ENCODE measurements at places on chromosomes 12 and 14.

DNA sequence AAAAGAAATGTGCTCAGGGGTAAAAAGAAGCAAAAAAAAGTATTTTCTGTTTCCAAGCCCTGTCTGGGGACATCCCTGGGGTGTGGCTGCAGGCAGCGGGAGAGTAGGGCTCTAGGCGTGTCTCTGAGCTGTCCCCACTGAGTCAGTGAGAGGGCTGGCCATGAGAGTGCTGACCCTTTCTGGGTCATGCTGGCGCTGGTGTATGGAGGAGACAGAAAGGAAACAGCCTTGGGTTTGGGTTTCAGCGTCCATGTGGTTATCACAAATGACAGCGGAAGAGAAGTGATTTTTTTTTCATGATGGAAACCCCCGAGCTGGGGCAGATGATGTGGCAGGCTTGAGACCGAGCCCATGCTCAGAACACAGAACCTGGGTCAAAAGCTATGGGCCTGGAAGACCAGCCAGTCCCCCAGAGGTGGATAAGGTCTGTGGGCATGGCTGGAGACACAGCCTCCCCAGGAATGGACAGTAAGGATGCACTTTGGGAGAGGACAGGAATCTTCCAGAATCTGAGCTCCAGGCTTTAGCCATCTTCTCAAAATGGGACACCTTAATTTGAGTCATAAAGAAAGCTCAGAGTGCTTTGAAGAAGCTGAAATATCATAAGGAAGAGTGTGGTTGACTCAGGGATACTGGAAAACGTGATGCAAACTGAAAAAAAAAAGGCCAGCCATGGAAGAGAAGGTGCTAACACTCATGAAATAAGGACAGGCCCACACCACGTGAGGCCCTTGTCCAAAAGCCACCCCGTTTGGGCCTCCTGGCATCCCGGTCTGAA, 36.2 kb downstream of the SYNE3 start:
- DNase-seq = no peak

- no peak for DNase-seq
These were observed 87.3 kb upstream of the HECTD1 start for GRCh38 chr14:31294746-31295405.

DNA sequence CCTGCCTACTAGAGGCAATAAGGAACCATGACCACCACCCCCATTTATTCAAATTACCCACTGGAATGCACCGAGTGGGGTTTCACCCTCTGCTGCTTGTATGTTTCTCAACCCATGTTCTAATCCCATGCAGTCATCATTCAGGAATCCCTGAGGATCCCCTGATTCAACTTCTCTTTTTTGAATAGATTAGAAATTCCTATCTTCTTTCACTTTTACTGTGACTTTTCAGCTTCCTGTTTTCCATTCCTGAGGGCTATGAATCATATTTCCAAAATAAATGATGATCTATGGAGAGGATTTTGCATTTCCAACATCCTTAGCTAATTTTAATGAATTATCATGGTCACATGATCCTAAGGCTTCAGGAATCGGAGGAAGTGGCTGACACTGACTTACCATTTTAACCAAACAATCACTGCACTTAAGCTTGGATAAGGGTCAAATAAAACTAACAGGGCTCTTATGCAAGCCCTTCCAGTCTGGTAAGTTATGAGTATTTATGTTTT, 19.4 kb upstream of the P2RX4 start:
- no peak for DNase-seq

DNA sequence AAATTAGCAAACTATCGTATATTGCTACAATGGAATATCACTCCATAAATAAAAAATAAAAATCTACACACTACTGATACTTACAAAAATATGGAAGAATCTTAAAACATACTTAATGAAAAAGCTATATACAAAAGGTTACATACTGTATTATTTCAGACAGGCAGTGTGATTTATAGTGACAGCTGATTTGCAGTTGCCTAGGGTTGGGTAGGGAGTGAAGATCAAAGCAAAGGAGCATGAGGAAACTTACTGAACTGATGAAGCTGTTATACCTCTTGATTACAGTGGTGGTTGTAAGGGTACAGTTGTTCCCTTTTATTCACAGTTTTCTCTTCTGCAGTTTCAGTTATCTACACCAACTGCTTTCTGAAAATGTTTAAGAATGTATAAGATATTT, 62.6 kb downstream of the FSCB start:
- DNase-seq = no peak

DNA sequence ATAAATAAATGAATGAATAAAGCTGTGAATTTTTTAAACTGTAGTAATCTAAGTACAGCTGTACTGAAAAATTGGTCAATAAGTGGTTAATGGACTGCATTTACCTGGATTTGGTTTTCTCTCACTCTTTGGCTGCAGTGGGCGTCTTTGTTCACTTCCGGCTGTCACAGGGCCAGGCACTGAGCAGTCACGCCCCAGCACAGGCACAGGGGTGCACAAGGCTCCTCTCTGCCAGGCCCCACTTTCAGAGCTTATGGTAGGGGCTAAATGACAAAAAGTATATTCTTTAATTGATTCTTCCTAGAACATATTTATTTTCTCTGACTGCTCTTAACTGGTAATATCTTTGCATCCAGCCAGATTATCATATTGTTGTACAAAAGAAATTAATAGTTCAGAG, 70.6 kb upstream of the DYNC1H1 start:
- no peak for DNase-seq

DNA sequence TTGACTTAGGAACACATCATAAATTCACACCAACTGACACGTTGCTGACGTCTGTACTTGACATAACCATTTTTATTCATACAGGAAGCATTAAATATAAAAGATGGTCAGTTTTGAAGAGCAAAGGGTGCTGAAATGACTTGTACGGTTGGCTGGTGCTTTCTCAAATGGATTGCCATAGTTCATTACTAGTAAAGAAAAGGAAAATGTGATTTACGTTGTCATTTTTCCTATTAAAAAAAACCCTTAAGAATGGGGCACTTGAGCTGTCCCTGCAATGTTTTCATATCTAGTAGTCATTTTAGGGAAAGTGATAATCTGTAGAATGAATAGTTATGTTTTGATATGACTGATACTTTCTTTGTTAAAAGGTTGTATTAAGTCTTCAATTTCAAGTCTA, 22.5 kb upstream of the MANSC4 start:
- DNase-seq = no peak

DNA sequence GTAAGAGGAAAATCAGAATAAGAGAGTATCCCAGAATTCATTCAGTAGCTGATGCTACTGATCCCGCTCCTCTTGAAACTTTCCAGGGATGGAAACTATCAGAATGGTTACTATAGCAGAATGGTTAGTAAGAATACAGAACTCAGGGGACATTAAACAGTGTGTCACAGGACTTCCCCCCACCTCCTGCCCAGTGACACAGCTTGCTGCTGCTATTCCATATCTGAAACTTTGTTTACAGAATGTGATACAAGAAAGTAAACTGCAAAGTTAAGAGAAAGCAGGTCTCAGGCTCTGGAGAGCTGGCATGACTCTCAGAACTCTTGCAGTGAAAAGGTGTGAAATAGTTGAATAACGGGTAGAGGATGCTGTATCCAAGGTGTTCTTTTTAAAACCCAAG, 3.4 kb downstream of the SPX start:
- DNase-seq = no peak

DNA sequence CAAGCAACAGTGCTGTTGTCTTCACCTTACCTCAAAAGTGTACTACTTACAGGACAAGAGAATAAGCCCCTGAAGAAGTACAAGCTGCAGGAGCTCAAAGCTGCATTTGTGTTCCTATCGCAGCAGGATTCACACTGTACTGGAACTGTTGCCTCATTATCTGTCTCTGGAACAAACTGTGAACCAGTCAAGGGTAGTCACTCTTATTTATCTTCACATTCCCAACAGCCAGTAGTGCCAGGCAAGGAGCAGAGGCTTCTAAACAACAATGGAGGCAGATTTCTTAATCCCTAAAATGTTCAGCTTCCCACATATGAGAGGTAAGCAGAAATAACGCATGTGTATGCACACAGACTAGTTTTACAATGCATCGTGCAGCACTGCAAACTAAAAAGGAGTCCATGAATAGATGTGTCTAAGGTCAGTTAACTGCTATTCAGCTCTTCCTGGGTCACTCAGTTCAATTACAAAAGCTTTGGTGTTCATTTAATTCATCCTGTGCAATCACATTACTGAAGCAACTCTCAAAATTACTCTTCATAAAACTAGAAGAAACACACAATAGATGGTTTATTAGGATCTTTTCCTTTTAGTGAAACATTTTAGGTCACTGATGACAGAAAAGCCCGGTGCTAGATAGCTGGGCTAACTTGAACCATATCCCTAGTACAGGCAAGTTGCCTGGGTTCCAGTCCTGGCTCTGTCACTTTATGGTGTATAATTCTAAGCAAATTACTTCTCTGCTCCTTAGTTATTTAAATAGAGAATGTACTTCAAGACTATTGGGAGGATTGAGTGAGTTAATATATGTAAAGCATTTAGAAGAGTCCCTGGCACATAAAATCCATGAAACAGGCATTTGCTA, 2.7 kb downstream of the APPL2 start:
- DNase-seq = no peak

DNA sequence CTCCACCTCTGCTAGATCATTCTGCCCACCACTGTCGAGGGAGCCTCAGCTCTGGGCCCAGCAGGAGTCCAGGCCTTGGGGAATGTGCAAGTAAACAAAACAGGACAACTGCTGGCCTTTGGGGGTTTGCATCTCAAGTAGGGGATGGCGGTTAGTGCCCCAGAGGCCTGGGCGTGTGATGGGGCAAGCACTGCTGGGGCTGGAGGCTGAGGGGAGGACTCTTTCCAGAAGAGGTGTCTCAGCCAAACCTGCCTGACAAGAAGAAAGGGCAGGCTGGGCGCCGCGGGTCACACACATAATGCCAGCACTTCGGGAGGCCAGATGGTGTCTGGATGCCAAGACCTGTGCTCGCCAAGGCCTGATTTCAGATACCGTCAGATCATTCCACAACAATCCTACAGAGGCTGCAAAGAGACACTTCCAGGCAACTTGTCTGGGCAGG, 8.6 kb upstream of the ALDH2 start:
- DNase-seq = no peak

GRCh38 chr12:95763809-95764253, 26.7 kb downstream of the NTN4 start:
- no peak for DNase-seq

GRCh38 chr14:62431496-62431895, 613.8 kb downstream of the KCNH5 start:
- no peak for DNase-seq

DNA sequence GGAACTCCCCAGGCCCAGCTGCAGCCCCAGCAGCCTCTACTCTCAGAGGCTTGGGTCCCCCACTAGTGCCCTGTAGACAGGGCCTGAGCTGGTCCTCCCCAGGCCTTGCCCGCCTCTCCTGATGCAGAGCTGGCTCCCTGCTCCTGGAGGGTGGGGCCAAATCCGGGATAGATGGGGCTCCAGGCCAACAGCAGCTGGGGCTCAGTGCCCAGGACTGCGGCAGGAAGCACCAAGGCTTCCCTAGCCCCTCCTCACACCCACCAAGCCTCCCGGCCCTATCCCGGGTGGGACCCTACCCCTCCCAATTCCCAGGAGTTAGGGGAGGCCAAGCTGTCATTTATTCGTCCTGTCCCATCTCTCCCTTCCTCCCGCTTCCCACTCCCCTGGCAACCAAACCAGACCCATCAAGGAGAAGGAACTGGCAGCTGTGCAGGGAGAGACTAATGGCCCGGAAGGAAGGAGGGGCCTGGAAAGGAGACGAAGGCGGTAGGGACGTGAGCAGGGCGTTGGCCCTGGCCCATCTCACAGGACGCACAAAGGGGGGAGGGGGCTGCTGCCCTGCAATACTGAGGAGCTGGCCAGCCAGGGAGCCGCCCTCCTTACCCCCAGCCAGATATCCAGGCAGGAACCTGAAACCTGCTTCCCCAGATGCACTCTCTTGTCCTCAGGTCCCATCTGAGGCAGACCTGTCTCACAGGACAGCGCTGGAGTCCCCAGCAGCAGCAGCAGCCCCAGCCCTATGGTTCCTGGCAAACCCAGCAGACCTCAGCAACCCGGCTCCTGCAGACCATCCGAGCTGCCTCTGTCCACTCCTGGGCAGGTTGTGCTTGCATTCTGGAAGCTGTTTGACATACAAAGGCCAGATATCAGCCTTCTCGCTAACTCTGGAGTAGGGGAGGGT, 1.6 kb upstream of the PRPH start:
- no peak for DNase-seq

GRCh38 chr12:46360908-46361666, 11.5 kb downstream of the SLC38A2 start:
- DNase-seq = no peak

- DNase-seq = no peak
These were observed 107.0 kb upstream of the PTHLH start for GRCh38 chr12:28079539-28079938.

DNA sequence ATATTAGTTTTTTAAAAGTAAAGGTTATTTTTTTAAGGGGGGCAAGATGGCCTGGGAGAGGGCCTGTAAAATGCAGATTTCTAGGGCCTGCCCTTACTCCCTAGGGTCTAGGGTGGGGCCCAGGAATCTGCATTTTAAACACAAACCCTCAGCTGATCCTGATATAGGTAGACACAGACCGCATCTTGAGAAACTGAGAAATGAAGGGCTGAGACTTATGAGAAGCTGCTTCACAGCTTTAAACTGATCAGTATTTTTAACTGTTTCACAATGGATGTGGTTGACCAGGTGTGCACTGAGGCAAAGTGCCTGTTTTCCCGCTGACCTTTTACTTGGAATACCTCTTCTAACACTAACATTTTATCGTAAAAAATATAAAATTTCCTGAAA, 84.0 kb downstream of the CCDC88C start:
- no peak for DNase-seq

DNA sequence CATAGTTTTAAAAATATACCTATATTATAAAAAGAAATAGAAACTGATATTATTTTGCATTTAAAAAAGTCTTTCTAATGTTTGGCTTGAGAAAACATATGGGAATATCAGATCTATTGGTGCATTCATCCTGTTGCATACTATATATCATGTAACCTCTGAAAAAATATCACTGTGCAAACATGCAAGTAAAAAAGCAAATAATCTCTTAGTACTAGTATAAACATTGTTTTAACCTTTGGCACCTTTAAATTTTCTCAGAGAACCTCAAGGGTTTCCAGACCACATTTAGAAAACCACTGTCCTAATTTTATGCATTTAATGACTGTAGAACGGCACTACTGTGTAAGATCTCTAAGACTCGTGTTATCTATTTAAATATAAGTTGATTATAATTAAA, 416.8 kb downstream of the LRFN5 start:
- DNase-seq = no peak

DNA sequence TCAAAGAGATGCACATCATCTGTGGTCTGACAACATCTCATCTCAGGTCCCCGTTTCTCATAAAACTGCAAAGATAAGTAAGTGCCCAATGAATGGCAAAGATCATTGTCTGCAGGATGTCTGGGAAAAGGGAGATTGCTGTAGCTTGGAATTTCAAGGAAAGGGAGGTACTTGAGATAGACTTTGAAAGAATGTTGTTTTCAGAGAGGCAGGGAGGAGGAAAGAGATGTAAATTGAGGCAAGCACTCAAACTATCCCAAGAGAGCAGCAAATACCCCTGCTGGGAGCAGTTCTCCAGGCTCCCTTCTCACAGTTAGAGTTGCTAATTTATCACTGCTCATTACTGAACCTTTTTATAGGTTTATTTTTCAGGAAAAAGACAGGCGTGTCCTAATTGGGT, 107.1 kb downstream of the MYRFL start:
- no peak for DNase-seq

Measured in stimulated activated CD4-positive, alpha-beta T cell treated with anti-CD3 and anti-CD28 coated beads, TNF-alpha, amount 100 ng/mL, for 48 hours (primary cell).